ENCODE measurements at places on chromosomes 16 and 17. TPM values are rescaled to one million over a fixed set of nuclear protein-coding genes. Genes with fewer than 3 reads are reported as not detected.

DNA sequence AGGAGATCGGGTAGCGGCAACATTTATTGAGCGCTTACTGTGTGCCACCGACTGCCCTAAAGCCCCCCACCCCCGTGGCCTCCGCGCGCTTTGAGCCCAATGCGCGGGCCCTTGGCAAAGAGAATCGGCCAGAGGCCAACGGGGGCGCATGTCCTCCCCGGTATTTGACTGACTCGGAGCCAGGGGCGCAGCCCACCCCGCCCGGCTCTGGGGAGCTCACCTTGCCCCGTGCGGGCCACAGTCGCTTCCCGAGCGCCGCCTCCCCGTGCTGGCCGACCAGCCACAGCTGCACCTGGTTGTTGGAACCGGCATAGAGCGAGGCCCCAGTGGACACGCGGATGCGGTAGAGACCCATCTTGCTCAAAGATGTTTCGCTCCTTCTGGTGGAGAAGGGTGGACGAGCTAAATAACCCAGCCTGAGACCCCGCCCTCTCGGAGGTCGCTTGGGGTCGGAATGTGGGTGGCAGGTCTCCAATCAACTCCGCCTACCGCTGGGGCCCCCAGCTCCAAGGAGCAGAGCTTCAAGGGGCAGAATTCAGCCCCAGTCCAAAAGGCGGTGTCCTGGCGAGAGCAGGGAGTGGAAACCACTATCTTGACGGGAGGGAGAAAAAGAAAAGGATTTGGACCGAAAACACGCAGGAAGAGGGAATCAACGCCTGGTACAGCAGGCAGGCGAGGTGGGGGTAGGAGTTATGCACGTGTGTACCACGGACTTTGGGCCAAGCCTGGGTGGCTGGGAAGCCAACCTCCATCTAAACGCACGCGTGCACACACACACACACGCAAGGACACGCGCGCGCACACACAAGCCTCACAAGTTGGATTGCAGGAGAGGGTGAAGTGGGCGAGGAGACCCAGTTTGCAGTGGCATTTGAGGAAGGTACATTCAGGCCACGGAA lies at the start of gene ALOX15:
Gene ALOX15 (minus strand): TSS at position 382 of the 899 bp plus-strand sequence. CDS start 27 bp downstream, at position 355.
- peaks cover 19% of the 10 kb centered on the region for H3K27me3 ChIP-seq
- H3K4me3 ChIP-seq: no peak within 1 kb of the TSS
- no peak within 1 kb of the TSS for H3K27ac ChIP-seq
- H3K4me1 ChIP-seq: no peaks in the 10 kb centered on the region

GRCh38 chr16:3645108-3645503 lies 9.4 kb upstream of the DNASE1 start:
- DNase-seq: peak; percentile 4
- H3K4me3 ChIP-seq: no peak overlapping the region
- H3K27me3 ChIP-seq: no peaks in the 10 kb centered on the region
- peaks cover 47% of the 10 kb centered on the region for H3K4me1 ChIP-seq
- no peaks in the 10 kb centered on the region for H3K36me3 ChIP-seq
- no peak overlapping the region for H3K27ac ChIP-seq

DNA sequence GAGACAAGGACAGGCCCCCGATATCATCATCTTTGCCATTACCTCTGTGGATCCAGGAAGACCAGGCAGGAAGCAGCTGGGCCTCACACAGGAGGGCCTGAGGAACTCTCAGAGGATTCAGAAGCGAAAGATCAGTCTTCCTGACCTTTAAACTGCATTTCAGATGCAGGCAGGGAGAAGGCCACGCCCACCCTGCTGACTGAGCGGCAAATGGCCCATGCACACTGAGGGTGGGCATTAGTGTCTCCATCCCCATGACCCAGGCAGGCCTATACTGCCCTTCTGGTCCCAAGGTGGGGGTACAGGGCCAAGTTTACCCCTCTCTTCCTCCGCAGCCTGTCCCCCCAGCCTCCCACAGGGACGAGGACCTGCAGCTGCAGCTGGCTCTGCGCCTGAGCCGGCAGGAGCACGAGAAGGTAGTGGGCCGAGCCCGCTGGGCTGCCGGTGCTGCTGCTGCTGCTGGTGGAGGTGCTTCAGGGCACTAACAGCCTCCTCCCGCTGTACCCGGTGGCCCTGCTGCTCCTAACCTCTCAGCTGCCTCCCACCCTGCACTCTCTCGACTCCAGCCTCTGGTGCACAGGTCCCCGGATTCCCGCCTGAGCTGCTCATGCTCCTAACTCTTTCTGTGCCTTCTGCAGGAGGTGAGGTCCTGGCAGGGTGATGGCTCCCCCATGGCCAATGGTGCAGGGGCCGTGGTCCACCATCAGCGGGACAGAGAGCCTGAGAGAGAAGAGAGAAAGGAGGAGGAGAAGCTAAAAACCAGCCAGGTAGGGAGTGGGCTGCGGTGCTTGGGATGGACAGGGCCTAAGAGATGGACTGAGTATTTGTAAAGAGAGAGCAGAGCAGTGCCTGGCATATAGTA lies 6.2 kb downstream of the EPN3 start:
- no peak overlapping the region for H3K4me3 ChIP-seq
- no peak for DNase-seq
- peaks cover 6% of the 10 kb centered on the region for H3K4me1 ChIP-seq
- no peak overlapping the region for H3K27ac ChIP-seq
- no peaks in the 10 kb centered on the region for H3K36me3 ChIP-seq

GRCh38 chr17:42422958-42423712 lies at the start of gene CAVIN1:
TSS of gene CAVIN1 (minus strand) at chr17:42423256. CDS start at chr17:42423097, 159 bp downstream.
- H3K36me3 ChIP-seq: peaks cover 27% of the 10 kb centered on the region
- peak within 1 kb of the TSS; percentile 64 for H3K4me3 ChIP-seq
- H3K4me1 ChIP-seq: peaks cover 21% of the 10 kb centered on the region

DNA sequence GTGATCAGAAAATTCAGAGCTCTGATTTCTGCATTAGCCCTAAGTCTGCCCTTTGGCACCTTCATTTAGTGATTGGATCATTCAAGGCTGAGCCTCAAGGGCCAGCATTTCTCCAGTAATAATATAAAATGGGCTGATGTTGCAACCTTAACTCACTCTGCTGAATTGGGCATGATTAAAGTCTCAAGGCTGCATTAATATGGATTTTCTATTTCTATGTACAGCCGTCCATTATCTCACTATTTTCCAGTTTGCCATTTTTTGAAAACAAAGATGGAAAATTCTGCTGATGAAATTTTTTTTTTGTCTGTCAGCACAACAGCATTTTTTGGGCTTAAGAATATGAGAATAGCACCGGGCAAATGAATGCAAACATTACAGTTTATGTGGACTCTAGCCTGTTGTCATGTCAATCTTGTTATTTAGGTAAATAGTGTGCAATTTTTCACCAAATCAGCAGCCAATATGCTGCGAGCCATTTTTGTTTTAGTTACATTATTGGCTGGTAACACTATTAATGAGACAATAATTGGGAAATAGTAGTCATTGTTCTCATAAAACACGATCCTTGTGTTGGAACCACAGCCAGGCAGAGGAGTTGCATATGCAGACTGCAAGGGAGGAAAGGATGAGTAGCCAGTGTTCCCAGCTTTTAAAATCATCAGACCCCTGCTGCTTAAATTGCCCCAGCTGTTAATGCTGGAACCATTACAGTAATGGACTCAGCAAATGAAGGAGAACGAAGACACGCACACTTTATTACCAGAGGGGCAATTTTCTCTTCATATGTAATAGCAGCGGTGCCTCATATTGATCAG lies 10.5 kb downstream of the FTO start:
- H3K27me3 ChIP-seq: no peaks in the 10 kb centered on the region
- H3K4me1 ChIP-seq: no peaks in the 10 kb centered on the region
- H3K36me3 ChIP-seq: no peaks in the 10 kb centered on the region

- H3K27ac ChIP-seq: no peak overlapping the region
- H3K27me3 ChIP-seq: peaks cover 23% of the 10 kb centered on the region
- no peak overlapping the region for H3K4me3 ChIP-seq
These were observed 37.5 kb upstream of the CCR7 start for GRCh38 chr17:40602445-40603443.

NEUROD2 gene
- not detected for total RNA-seq

ST6GALNAC2 gene
- not detected for total RNA-seq

VAC14 gene
- total RNA-seq: 36.7 TPM

MT3 gene
- not detected for total RNA-seq

KRTAP4-4 gene
- not detected for total RNA-seq

Data from K562 (cell line).